Stimulated activated CD8-positive, alpha-beta memory T cell treated with anti-CD3 and anti-CD28 coated beads, Interleukin-4, amount 100 ng/mL, for 4 hours (primary cell): ENCODE measurements at places on chromosomes 4 and X.

DNA sequence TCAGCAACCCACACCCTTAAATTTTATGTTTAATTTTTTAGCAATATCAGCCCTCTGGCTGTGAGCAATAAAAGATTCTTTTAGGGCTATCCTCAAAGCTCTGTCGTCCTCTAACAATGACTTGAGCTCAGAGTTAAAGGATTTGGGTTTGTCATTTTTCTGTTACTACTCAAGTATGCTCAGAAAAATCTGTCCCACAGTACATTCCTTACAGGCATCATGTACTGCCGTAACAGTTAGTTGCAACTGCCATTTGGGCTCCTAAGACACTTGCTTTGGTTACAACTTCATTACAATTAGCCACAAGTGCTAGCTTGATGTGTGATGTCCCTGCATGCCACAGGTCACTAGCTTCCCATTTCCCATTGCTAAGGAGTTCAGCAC lies 33.2 kb downstream of the COQ2 start:
- DNase-seq = no peak

DNA sequence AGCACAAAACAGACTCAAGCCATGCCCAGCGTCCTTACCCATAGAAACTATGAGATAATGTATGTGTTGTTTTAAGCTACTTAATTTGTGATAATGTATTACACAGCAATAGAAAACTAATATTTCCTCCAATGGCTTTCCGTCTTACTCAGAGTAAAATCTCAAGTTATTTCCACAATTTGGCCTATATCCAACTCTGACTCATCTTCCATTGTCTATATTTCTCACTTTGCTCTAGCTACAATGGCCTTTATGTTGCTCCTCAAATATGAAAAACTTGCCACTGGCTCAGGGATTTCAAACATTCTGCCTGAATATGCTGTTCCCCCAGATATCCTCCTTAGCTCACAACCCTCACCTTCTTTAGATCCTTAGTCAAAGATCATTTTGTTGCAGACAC lies 31.6 kb downstream of the IQCM start:
- DNase-seq = no peak

DNA sequence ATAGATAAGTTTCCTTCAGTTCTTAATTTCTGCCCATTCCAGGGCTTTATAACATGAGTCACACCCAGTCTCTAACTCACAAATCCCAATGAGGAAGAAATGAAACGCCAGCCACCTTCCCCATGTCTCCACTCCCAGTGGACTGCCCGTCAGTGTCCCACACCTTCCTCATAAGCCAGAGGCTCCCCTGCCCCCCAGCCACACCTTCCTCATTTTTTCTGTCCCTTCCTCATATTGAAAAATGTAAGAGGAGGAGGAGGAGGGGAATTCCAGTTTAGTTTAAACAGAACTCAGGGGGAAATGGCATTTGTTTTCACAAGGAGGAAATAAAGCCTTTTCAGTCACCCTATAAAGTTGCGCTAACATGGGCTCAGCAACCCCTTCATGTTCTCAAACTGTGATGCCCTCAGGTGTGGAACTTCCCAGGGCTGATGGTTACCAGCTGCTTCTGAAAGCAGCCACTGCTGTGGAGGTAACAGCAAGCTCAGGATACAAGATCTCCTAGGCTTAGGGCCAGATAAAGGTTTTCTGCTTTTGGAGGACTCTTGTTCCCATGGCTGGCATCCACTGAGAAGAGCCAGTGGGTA lies 97.8 kb downstream of the PARM1 start:
- no peak for DNase-seq

- DNase-seq = no peak
Measured at GRCh38 chrX:132272826-132273225, 53.6 kb upstream of the RAP2C start.

DNA sequence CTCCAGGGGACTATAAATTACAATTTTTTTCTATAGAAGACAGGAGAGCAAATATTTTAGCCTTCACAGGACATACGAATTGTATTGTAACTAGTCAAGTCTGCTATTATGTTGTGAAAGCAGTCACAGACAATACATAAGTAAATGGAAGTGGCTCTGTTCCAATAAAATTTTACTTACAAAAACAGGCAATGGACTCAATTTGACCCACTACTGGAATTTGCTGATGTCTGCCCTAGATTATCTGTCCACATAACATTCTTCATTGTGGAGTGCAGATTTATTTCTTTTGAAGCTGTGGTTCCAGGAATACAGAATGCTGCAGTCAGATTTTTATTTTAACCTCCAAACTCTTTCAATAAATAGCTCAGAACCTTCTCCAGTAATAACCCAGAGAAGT lies 330.3 kb downstream of the PPP4R3C start:
- DNase-seq = no peak

- DNase-seq = no peak
Measured at GRCh38 chrX:68895341-68895755, 66.5 kb downstream of the EFNB1 start.

DNA sequence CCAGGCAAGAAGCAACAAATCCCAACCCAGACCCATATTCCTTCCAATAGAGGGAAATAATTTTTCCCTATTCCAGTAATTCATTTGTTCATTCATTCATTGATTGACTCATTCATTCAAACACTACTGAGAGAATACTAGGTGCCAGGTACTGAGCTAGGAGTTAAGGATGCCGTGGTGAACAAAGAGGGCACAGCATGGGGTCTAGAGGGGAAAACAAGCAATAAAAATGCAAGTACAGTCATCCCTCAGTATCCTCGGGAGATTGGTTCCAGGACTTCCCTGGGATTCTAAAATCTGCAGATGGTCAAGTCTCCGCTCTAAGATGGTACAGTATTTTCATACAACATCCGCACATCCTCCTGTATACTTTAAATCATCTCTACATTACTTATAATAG lies 18.7 kb downstream of the RASGEF1B start:
- no peak for DNase-seq

DNA sequence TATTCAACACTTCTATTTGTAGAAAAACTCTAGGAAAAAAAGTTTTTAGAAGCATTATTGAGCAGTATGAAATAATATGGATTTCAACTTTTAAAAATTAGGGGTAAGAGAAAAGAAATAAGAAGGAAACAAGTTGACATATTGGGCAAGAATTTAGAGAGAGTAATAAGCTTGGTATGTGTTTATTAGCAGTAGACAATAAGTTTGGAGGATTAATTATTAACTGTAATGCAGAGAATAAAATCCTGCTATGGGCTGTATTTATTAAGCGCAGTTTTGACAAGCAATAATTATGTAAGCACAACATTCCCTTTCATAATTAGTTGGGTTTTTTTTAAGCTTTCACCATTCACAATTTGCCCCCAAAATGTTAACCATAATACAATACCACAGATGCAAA lies 162.7 kb upstream of the SLC7A11 start:
- no peak for DNase-seq

DNA sequence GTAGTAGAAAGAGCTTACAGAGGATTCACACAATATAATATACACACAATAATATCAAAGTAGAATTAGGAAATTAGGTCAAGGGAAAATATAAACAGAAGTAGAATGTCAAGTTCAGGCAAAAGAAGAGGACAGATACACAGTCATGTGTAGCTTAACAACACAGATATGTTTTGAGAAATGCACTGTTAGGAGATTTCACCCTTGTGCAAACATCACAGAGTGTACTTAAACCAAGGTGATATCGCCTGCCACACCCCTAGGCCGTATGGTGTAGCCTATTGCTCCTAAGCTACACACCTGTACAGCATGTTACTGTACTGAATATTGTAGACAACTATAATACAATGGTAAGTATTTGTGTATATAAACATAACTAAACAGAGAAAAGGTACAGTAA lies 110.0 kb upstream of the EDNRA start:
- DNase-seq = no peak

GRCh38 chr4:12041828-12042227 lies 613.1 kb upstream of the HS3ST1 start:
- no peak for DNase-seq

GRCh38 chr4:155973639-155974475 lies 20.2 kb upstream of the CTSO start:
- DNase-seq = no peak

GRCh38 chrX:131987252-131987651 lies 35.9 kb upstream of the STK26 start:
- no peak for DNase-seq

DNA sequence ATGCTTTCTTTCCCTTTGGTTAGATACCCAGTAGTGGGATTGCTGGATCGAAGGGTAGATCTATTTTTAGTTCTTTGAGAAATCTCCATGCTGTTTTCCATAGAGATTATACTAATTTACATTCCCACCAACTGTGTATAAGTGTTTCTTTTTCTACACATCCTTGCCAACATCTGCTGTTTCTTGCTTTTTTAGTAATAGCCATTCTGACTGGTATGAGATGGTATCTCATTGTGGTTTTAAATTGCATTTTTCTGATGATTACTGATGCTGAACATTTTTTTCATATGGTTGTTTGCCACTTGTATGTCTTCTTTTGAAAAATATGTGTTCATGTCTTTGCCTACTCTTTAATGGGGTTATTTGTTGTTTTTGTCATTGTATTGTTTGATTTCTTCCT lies 6.6 kb upstream of the AGA start:
- no peak for DNase-seq

- no peak for DNase-seq
Measured at GRCh38 chr4:88919056-88919455, 137.9 kb downstream of the FAM13A start.

- DNase-seq = no peak
Measured at GRCh38 chr4:9758641-9759317, 22.7 kb upstream of the DRD5 start.

DNA sequence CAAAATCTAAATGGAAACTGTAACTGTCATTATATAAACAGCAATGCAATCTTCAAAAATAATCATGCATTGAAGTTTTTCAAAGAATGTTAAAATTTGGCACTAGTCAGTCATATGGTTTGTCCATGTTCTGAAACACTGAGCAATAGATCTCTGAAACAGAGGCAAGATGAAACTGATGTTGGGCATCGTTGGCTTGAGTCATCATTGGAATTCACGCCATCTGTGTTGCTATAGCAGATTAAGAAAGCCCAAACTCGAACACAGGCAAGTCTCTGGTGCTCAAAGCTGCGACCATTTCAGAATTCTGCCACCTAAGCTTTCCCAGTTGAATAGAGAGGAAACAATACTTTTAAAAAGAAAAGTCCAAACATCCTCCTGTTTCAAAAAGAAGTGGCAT lies 114.1 kb upstream of the PPARGC1A start:
- DNase-seq = no peak

DNA sequence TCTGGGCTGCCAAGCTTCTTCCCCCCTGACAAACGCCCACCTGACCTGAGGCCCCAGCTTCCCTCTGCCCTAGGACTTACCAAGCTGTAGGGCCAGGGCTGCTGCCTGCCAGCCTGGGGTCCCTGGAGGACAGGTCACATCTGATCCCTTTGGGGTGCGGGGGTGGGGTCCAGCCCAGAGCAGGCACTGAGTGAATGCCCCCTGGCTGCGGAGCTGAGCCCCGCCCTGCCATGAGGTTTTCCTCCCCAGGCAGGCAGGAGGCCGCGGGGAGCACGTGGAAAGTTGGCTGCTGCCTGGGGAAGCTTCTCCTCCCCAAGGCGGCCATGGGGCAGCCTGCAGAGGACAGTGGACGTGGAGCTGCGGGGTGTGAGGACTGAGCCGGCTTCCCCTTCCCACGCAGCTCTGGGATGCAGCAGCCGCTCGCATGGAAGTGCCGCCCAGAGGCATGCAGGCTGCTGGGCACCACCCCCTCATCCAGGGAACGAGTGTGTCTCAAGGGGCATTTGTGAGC lies 37.0 kb downstream of the HTRA3 start:
- DNase-seq = no peak

- DNase-seq = no peak
Measured at GRCh38 chr4:54050214-54050904, 14.0 kb downstream of the CHIC2 start.
